SIG-M5 (cell line): ENCODE measurements at places on chromosomes 12 and 14.

- DNase-seq, result no peak
These were observed 166.0 kb downstream of the RGS6 start for GRCh38 chr14:72098210-72098609.

- DNase-seq, result no peak
These were observed 2.2 kb downstream of the ATP6V1D start for GRCh38 chr14:67357186-67357968.

DNA sequence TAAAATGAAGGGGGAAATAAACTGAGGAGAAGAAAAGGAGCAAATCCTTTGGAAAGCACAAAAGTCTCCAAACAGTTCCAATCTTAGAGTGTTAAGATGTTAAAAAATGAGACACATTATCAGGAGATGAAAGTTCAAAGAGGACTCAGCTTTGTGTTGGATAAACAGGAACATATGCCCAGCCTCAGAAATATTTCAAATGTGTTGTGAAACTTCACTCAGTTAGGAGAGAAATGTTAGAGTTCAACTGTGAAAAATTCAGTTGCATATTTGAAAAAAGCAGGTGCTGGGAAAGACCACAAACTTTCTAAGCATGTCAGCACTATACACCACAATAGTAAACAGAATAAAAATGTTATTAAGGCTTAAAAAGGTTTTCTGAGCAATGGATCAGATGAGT, 136.8 kb upstream of the PRKD1 start:
- no peak for DNase-seq

DNA sequence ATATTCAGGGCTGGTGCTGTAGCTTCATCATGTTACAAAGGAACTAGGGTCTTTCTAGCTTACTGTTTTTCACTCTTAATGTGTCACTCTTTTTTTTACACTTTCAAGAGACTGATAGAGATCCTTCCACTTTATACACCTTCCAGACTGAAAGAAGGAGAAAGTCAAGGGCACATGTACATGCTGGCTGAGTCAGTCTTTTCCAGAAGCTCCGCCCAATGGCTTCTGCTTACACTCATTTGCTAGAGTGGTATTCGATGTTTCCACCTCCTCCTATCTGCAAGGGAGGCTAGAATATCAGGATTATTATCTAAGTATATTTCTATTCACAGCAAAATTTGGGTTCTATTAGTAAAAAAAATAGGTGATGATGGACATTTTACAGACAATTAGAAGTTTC, 325.8 kb upstream of the OR4E1 start:
- no peak for DNase-seq

DNA sequence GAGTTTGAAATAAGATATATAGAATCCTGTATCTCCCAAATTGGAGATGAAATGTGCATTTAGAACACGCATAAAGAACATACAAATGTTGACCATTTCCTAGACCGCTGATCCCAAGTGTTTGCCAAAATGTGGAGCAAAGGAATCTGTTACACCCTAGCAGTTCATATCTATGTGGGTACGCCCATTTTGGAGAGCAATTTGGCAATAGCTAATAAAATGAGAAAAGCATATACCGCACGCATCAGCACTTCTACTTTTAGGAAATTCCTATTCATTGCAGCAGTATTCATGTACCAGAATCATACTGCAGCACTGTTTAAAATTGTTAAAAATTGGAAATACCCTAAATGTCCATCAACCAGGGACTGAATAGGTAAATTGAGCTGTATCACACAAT, 937.8 kb downstream of the BCL11B start:
- no peak for DNase-seq

- no peak for DNase-seq
These were observed 43.4 kb upstream of the LIMA1 start for GRCh38 chr12:50326590-50327284.

GRCh38 chr12:88951860-88952561, 371.7 kb upstream of the KITLG start:
- DNase-seq, result no peak

GRCh38 chr14:76695263-76695920, 65.9 kb upstream of the VASH1 start:
- DNase-seq, result no peak

GRCh38 chr12:2082321-2082720, 29.5 kb downstream of the CACNA1C start:
- no peak for DNase-seq

DNA sequence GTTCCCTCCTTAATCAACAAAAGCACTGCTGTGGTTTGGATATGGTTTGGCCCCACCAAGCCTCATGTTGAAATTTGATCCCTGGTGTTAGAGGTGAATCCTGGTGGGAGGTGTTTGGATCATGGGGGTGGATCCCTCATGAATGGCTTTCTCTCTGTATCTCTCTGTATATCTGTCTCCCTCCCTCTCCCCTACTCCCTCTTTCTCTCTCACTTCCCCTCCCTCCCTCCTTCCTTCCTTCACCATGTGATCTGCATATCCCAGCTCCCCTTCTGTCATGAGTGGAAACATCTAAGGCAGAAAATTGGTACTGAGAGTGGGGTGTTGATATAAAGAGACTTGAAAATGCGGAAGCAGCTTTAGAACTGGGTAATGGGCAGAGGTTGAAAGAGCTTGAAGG, 5.2 kb downstream of the GSKIP start:
- DNase-seq, result no peak

- DNase-seq, result no peak
These were observed 3.9 kb upstream of the POC1B start for GRCh38 chr12:89529738-89530137.
